ENCODE measurements at places on chromosomes 7 and 10.

DNA sequence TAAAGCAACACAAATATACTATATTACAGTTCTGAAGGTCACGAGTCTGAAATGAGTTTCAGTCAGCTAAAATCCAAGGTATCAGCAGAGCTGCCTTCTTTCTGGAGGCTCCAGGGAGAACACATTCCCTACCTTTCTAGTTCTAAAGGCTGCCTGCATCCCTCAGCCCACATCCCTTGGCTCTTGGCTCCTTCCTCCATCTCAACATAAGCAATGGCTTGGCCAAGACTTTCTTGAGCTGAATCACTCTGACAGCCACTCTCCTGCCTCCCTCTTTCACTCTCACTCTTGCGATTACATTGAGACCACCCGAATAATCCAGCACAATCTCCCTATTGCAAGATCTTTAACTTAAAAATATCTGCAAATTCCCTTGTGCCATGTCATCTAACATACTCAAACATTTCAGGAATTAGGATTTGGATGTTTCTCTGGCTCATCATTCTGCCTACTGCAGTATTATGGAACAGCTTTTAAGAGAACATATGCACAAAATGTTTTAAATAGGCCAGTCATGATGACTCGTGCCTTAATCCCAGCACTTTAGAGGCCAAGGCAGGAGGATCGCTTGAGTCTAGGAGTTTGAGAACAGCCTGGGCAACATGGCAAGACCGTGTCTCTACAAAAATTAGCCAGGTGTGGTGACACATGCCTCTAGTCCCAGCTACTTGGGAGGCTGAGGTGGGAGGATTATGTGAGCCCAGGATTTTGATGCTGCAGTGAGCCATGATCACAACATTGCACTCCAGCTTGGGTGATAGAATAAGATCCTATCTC lies 144.2 kb upstream of the VSTM2A start:
- DNase-seq: no peak

GRCh38 chr10:118272149-118272721 lies 69.9 kb downstream of the FAM204A start:
- DNase-seq: no peak

DNA sequence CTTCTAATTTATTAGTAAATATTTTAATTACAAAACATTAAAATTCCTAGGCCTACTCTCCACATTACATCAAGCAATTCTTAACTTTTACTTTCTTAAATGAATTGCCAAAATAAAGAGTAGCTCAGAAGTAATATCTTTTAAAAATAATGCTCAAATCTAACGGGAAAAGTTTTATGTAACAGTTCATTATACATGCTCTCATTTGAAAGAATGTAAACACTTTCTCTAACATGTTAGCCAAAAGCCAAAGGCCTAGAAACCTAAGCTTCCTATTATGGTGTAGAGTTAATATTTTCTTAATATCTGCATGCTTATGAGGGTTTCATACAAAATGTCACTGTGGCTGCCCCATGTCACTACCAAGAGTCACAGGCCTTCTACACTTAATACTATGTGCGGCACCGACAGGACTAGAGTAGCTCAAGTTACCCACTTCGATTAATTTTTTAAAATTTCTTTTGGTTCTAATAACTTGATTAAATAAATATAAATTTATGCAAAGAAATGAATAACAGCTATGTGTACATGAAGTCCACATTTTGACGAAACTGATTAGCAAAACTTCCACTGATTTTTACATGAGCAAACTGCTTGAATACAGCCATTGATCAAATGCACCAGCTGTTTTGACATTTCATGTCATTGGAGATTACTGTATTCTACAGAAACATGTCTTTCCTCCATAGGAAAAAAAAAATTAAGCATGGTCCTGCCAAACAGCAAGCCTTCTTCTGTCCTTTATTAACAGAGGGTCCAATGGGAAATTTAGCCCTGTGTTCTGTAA lies 3.5 kb downstream of the COBL start:
- DNase-seq: no peak

GRCh38 chr7:6162331-6162620 lies 110.1 kb downstream of the CYTH3 start:
- peak; percentile 85 for DNase-seq

GRCh38 chr10:43417950-43418768 lies 9.2 kb upstream of the HNRNPF start:
- no peak for DNase-seq
